ENCODE measurements at places on chromosomes 11 and 22. TPM values are rescaled to one million over a fixed set of nuclear protein-coding genes. Genes with fewer than 3 reads are reported as not detected.

DNA sequence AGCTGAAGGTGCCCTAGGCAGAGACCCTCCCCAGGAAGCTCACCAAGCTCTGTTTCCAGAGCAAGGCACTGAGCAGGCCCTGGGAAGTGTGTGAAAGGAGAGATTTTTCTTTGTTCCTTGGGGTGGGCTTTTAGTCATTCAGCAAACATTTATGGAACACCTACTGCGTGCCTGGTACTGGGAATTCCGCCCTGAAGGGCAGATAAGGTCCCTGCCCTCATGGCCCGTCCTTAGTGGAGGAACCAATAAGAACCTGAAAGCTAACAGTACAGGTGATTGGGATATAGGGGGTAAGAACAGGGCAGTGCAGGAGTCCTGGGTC, 3.9 kb downstream of the TMEM134 start:
- H3K27me3 ChIP-seq = peaks cover 2% of the 10 kb centered on the region
- no peaks in the 10 kb centered on the region for H3K36me3 ChIP-seq
- peak overlapping the region; percentile 79 for H3K27ac ChIP-seq
- H3K4me1 ChIP-seq = peaks cover 14% of the 10 kb centered on the region

GRCh38 chr11:93935826-93936225, 85.3 kb upstream of the HEPHL1 start:
- no peaks in the 10 kb centered on the region for H3K36me3 ChIP-seq
- no peak overlapping the region for H3K27ac ChIP-seq
- no peaks in the 10 kb centered on the region for H3K4me1 ChIP-seq
- no peak overlapping the region for H3K4me3 ChIP-seq
- H3K27me3 ChIP-seq = peaks cover 12% of the 10 kb centered on the region

DNA sequence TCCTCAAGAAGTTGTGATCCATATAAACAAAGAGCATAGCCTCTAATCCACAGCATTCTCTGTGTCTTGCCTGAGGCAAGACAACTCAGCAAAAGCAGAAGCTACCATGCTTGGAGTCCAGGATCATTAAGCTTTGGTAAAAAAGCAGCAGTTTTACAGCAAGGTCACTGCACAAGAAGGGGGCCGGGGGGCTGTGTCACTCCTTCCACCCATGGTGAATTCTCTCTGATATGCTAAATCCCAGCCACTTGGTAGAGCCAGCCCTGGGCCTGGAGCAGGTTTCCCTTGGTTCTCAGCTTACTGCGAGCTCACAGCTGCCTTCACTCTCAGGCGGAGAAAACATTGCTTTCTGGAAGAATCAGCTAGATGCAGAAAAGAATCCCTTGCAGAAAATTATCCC, 144.7 kb downstream of the TENM4 start:
- no peak overlapping the region for H3K4me3 ChIP-seq
- DNase-seq = no peak
- no peaks in the 10 kb centered on the region for H3K36me3 ChIP-seq
- no peaks in the 10 kb centered on the region for H3K4me1 ChIP-seq

GRCh38 chr11:86802146-86802545, 1.8 kb downstream of the PRSS23 start:
- peak overlapping the region; percentile 82 for H3K27ac ChIP-seq
- DNase-seq = no peak
- H3K27me3 ChIP-seq = peaks cover 2% of the 10 kb centered on the region
- H3K4me3 ChIP-seq = peak overlapping the region; percentile 89

DNA sequence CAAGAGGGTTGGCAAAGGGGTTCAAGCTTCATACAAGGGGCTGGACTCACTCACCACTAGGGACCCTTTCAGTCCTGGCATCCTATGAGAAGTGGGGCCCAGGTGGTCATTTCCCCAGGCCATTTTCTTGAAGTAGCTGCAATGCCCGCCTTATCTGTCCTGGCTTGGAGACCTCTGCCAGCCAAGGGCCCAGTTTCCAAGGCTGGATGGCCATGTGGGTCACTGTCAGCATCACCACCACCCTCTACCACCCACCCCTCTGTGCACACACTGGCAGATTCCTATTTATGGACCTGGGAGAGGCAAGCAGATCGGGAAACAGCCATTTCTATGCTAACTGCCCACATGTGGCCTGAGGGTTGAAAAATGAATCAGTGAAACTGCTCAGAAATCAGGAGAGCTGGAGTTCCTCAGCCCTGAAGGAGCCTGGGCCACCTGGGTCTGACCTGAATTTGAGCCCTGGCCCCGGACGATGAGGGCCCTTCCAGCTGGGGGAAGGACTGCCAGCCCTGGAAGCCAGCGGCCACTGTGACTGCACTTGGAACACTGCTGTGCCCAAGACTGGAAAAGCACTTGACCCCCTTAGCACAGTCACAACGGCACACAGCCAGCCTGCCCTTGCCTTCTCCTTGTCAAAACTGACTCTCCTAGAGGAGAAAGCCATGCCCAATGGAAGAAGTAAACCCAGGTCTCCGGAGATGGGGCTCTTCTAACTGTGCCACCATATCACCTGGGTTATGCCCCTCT, 442.2 kb downstream of the BUD13 start:
- DNase-seq = no peak
- H3K4me3 ChIP-seq = no peak overlapping the region
- H3K27me3 ChIP-seq = no peaks in the 10 kb centered on the region
- no peaks in the 10 kb centered on the region for H3K4me1 ChIP-seq

OR10D3 gene
- not detected for total RNA-seq

MMP12 gene
- not detected for total RNA-seq

OR52H1 gene
- not detected for total RNA-seq
